ENCODE measurements at places on chromosomes 2 and 18. TPM values are rescaled to one million over a fixed set of nuclear protein-coding genes. Genes with fewer than 3 reads are reported as not detected.

Gene TMEM178A
- total RNA-seq = 26.8 TPM

Gene GCG
- total RNA-seq = not detected

Gene CRYBA2
- total RNA-seq = not detected

Gene MLPH
- 1.2 TPM for total RNA-seq

Gene SP140L
- total RNA-seq = 1.3 TPM

Gene HOXD3
- total RNA-seq = not detected

Gene RFTN2
- 50.2 TPM for total RNA-seq

Gene PDE1A
- 42.4 TPM for total RNA-seq

Gene PAX8
- total RNA-seq = not detected

Gene COL4A4
- total RNA-seq = 3.0 TPM

Gene SLC66A2
- total RNA-seq = 26.4 TPM

Gene FSHR
- total RNA-seq = not detected

Gene ALPG
- total RNA-seq = not detected

Gene CCDC150
- total RNA-seq = 12.8 TPM

Gene FBXO41
- 17.1 TPM for total RNA-seq

Gene PKDCC
- total RNA-seq = 30.9 TPM

Gene IL1F10
- not detected for total RNA-seq

Gene LRRC30
- not detected for total RNA-seq

Gene AGXT
- not detected for total RNA-seq

Gene GCKR
- 0.54 TPM for total RNA-seq

Gene REG1B
- not detected for total RNA-seq

Gene EMILIN2
- 4.7 TPM for total RNA-seq

Gene CEP68
- total RNA-seq = 40.0 TPM

Gene OSR1
- total RNA-seq = 8.7 TPM

Gene CDH19
- total RNA-seq = 0.09 TPM

Gene ANKRD30BL
- 33.8 TPM for total RNA-seq

Gene SPHKAP
- 17.6 TPM for total RNA-seq

Gene DCC
- 66.4 TPM for total RNA-seq

Gene GMPPA
- 6.8 TPM for total RNA-seq

Gene RHBDD1
- total RNA-seq = 70.5 TPM

Gene MAP3K19
- 3.1 TPM for total RNA-seq

Gene SLC23A3
- total RNA-seq = 1.3 TPM

Gene CDKL4
- 5.6 TPM for total RNA-seq

Gene IGFBP5
- total RNA-seq = 60.9 TPM

Gene NFU1
- 30.0 TPM for total RNA-seq

Gene LMAN2L
- total RNA-seq = 19.7 TPM

Gene ARHGEF4
- total RNA-seq = 35.3 TPM

Gene CNTNAP5
- total RNA-seq = 49.7 TPM

Gene ASB18
- 0.45 TPM for total RNA-seq

Gene ECEL1
- 6.5 TPM for total RNA-seq

Gene RAPGEF4
- total RNA-seq = 45.1 TPM

Gene BCL2L11
- 14.9 TPM for total RNA-seq

Gene ABCG8
- 0.27 TPM for total RNA-seq

Gene IL36G
- total RNA-seq = not detected

Gene RAMP1
- total RNA-seq = 4.6 TPM

Gene ITGA4
- 9.1 TPM for total RNA-seq

Gene APCDD1
- 41.6 TPM for total RNA-seq

Gene CTAGE1
- not detected for total RNA-seq

Gene ZFAND2B
- 12.2 TPM for total RNA-seq

Gene ALKAL2
- 2.4 TPM for total RNA-seq

Gene NLRC4
- 0.36 TPM for total RNA-seq

Gene NTSR2
- total RNA-seq = 1.7 TPM

Gene FZD7
- 48.7 TPM for total RNA-seq

Gene SULT1C4
- total RNA-seq = 20.7 TPM

Gene FOXD4L1
- 0.27 TPM for total RNA-seq
